Endodermal cell (in vitro differentiated cells): ENCODE measurements at places on chromosomes 7 and 10. TPM values are rescaled to one million over a fixed set of nuclear protein-coding genes. Genes with fewer than 3 reads are reported as not detected.

GRCh38 chr10:37667736-37668135 is 189.7 kb downstream of the ZNF248 start:
- no peak for DNase-seq

The OGDHL gene
- total RNA-seq = 12.9 and 14.6 TPM in 2 replicates

DNA sequence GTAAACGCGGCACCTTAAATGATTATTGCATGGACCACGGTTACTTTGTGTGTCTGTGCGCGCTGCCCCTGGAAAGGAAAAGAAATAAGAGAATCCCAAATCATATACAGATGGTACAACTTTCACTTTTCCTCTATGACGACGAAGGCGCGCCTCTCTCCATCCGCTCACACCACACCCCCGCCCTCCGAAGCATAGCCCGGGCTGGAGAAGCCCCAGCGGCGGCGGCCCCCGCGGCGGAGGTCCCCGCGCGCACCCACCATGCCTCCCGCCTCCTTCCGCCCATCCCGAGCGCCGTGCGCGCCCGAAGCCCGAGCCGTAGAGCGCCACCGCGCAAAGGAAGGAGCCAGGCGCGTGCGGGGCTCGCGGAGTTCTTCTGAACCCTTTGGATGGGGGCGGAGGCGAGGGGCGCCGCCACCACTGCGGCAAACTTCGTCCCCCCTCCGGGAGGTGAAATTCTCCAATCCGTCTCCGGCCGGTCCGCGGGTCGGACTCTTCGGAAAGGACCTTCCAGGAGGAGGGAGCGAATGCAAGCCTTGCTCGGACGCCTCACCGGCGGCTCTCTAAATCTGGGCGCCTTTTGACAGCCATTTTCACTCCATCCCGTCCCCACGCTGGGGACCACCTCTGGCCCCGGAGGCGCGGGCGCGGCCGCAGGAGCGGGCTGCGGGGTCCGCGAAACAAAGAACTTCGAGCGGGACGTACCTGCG is 588 bp downstream of the GLI3 start:
- peak; percentile 85 for DNase-seq

The ADCY1 gene
- 8.8 to 19.5 TPM (median 18.5 TPM) in 3 replicates for total RNA-seq

GRCh38 chr7:132102391-132102790 is 473.9 kb downstream of the PLXNA4 start:
- DNase-seq = peak; percentile 30

- DNase-seq = peak; percentile 79
Measured at GRCh38 chr10:101046332-101047238, 15.2 kb upstream of the KAZALD1 start.

GRCh38 chr10:43130770-43131171 is 7.5 kb upstream of the CSGALNACT2 start:
- DNase-seq = peak; percentile 34

- DNase-seq = peak; percentile 78
Measured at GRCh38 chr10:125152450-125153368, 7.7 kb downstream of the CTBP2 start.

GRCh38 chr10:100501423-100501822 is 18.2 kb downstream of the SEC31B start:
- DNase-seq = no peak

DNA sequence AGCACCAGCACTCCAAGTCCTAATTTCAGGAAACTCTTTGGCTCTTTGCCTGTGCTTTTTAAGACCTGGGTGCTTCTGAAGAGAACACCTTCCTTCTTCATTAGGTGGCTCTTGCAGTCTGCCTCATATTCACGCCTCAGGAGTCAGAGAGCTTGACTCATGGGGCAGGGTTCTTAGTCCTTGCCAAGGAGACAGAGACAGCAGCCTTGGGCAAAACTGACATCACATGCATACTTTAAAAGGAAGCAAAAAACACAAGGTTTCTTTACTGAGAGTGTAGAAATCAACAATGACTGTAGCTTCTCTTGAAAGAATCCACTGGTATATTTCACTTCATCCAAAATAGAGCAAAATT is 780.6 kb downstream of the INHBA start:
- DNase-seq = no peak

GRCh38 chr7:38795593-38795992 is 113.4 kb downstream of the VPS41 start:
- no peak for DNase-seq

- DNase-seq = no peak
Measured at GRCh38 chr7:8040768-8041369, 72.3 kb downstream of the GLCCI1 start.

The OR6B1 gene
- not detected in 2 replicates for total RNA-seq

- DNase-seq = no peak
Measured at GRCh38 chr7:120783721-120784120, 74.2 kb downstream of the TSPAN12 start.

The GIMAP6 gene
- total RNA-seq = not detected in 2 replicates

DNA sequence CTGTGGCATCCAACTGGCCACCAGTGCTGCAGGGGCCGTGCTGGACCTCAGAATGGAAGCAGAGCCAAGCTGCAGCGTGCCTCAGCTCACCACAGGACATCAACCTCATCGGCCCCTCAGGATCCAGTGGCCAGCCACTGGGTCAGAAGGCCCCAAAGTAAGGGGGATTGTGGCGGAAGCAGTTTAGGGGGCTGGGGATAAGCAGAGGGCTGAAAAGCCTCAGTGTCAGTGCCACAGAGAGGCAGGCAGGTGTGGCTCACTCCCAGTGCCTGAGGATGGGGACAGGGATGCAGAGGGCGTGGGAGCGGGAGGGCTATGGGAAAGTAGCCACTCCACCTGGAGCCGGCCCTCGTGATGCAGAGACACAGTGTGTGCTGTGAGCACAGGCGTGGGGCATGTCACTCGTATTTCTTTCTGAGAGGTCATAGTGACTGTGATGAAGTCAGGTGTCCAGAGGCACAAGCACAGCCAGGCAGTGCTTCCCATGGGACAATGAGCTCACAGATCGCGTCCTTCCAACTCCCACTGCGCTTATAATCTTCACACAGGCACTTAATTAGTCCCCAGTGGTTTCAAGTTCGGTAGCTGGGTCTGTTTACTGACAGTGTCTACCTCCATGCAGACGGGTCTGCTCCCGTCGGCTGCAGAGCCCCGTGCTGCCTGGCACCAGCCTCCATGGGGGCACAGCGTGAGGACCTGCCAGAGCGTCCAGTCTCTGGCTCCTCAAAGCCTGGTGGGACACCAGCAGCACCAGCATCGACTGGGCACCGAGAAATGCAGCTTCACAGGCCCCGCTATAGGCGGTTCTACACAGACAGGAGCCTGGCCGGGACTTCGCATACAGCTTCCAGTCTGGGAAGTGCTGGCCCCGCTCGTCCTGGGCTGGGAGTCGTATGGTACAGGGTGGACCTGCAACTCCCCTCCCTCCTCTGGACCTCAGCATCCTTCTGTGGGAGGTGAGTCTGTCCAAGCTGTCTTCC is 42.9 kb upstream of the CNPY1 start:
- peak; percentile 45 for DNase-seq

The WNT8B gene
- 0.13 TPM in 1 of 2 replicates, not detected in the other for total RNA-seq

- no peak for DNase-seq
Measured at GRCh38 chr7:123746931-123747488, 1.8 kb downstream of the WASL start.

DNA sequence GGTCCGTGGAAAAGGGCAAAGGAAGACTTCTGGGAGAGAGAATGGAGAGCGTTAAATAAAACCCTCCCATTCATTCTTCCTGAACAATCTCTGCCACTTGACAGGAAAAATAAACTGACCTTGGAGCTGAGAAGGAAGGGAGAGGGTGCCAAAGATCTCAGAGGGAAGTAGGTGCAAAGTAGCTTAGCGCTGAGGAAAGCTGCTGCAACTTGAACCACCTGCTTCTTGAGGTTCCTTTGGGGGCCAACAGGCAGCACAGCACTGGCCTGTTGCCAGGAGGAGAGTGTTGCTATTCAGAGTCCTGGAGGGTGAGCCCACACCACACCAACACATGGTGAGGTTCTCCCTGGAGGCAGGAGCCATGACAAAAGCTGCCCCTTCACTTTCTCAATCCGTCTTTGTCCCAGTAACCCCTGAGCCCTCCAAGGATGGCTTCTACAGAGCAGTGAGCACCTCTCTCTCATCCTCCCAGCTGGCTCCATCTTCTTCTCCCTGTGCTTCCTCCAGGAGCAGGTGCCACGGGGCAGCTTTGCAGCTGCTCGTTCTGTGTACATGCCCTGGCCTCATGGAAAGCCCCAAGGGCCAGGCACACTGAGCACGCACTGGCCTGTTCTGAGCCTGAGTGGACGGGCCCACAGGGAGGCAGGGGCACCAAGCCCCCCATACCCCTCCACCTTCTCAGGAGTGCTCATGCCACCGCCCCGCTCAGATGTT is 101.3 kb downstream of the STRA8 start:
- DNase-seq = no peak

DNA sequence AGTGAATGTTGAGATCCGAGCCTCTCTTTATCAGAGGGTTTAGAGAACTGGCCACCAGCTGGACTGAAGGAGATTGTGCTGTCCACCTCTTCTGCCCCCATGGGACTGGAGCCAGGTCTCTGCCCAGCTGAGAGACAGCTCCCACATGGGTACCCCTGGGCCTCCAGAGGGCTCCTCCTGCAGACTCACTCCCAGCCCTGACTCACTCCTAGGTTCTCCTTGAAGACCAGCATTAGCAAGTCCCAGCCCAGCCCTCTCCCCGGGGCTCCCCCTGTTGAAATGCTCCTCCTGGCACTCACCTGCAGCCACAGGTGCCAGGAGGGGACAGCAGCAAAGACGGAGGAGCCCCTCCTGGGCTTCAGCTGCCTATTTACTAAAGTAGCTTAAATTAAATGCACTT is 126.9 kb downstream of the CXCL12 start:
- DNase-seq = peak; percentile 81

The ICA1 gene
- total RNA-seq = 49.5 to 53.3 TPM (median 50.2 TPM) in 3 replicates

DNA sequence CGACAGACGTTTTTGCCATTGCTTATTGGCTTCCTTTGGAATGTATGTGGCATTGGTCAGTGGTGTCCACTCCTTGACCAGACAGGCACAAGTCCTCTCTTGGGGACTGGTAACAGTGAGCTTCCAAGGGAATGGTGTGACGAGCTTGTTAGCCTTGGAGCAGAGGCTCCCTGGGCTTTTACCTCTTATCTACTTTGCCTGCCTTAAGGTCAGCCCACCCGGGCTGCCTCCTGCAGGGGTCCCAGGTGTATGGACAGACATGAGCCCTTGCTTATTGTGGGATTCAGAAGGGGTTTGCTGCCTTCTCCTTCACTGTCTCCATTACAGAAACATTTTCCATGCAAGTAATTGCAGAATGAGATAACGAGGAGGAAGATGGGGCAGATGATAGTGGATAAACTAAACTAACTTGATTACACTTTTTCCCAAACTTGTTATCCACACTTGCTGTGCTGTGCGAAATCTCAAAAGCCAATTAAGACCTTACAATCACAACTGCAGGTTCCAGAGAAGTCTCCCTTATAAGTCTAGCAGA is 29.7 kb downstream of the PLPP4 start:
- peak; percentile 57 for DNase-seq

GRCh38 chr7:130614449-130614848 is 54.1 kb downstream of the COPG2 start:
- DNase-seq = no peak

The CREB5 gene
- total RNA-seq = 1.8 and 2.6 TPM in 2 replicates

DNA sequence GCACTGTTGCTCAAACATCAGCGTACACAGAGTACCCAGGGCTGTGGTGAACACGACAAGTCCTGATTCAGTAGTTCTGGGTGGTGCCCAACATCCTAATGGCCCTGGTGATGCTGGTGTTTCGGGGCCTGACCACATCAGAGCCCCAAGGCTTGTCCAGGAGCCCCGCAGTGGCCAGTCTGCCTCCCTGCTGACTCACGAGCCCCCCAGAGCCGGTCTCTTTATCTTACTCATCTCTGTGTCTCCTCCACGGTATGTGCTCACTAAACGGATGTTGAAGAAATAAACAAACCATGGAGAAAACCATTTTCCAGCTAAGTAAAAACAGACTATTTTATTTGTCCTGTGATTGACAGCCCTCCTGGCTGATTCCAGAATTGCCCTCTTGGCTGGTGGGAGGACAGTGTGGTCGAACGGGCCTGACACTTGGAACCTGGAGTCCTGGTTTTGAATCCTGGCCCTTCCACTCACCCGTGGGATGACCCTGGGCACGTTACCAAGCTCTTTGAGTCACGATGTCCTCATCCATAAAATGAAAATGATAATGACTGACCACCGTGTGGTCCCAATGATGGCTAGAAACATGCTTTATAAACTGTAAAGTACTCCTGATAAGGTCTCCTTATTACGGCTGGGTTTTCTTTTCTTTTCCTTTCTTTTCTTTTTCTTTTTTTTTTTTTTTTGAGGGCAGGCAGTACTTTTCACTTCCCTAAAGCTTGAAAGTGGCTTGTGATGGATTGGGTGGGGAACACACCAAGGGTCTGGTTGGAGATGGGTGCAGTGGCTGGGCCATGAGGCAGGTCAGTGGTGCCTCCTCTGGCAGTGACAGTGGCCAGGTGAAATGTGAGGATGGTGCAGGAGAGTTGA is 5.7 kb downstream of the HIP1 start:
- DNase-seq = no peak

GRCh38 chr10:16520900-16521299 is 779 bp downstream of the C1QL3 start:
- peak; percentile 82 for DNase-seq

- no peak for DNase-seq
Measured at GRCh38 chr10:71585564-71586290, 133.9 kb downstream of the C10orf105 start.

GRCh38 chr10:128047991-128048818 is 78.0 kb downstream of the MKI67 start:
- no peak for DNase-seq

The TDRD1 gene
- total RNA-seq = 0.09 and 0.23 TPM in 2 replicates

GRCh38 chr7:1750541-1751021 is 80.5 kb downstream of the ELFN1 start:
- no peak for DNase-seq

The HOXA1 gene
- total RNA-seq = not detected in 3 replicates

- peak; percentile 43 for DNase-seq
Measured at GRCh38 chr7:1542841-1543747, 12.6 kb downstream of the MAFK start.

The CYP2C9 gene
- 0.23 TPM in 1 of 2 replicates, not detected in the other for total RNA-seq

The GPR37 gene
- total RNA-seq = 31.6 to 94.8 TPM (median 34.5 TPM) in 3 replicates

The ACTL6B gene
- total RNA-seq = not detected in 2 replicates

GRCh38 chr10:1535301-1535965 is 201.9 kb downstream of the ADARB2 start:
- no peak for DNase-seq

DNA sequence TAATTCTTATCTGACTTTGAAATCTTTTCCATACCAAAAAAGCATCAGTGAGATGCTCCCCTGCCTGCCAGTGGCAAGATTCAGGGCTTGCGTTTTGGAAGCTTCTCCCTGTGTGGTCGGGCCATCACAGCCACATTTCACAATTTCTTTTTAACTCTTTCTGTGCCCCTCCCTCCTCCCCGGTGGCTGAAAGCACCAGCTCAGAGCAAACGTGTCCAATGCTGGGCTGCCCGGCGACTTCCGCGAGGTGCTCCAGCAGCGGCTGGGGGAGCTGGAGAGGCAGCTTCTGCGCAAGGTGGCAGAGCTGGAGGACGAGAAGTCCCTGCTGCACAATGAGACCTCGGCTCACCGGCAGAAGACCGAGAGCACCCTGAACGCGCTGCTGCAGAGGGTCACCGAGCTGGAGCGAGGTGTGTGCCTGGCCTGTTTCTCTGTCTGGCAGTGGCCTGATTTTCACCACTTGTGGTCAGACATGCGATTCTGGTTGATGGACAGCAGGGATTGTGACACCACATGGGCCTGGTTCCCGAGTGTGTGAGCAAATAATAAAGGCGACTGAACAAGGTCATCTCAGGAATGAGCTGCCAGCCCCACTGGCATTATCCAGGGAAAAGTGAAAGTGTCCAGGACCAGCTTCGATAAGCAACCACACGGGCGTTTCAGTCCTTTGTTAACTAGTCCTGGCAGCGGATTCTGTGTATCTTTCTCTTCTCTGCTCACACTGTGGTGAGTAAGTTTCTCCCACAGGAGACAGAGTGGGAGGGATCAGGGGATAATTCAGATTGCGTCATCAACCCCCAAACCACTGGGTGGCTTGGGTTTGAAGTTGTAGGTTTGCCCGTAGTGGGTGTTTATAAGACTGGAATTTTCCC is 2.6 kb downstream of the NPTX2 start:
- peak; percentile 70 for DNase-seq
